ENCODE measurements at places on chromosomes 3 and 15.

DNA sequence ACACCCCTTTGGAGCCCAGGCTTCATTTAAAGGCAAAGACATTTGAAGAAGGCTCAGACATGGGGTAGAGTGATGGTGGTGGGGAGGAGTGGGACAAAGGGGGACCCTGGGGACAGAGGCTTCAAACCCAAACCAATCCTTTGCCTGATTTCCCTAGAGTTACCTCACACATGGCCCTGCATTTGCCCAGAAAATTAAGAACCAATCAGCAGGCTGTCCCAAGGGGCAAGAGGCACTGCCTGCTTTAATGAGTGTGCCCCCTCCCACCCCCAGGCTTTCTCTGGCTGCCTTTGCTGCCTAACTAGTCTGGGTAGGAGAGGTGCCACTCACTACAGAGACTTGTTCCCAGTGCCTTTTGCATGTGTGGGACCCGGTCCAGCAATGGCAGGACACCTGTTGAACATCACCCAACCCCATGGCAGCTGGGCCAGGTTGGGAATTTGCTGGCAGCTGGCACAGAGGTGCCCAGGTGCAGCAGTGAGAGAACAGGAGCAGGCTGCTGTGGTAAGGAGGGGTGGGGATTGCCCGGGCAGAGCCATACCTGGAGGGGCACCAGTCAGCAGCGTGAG is 38.4 kb downstream of the CCDC33 start:
- no peak for DNase-seq

GRCh38 chr3:21216598-21216997 is 534.4 kb downstream of the ZNF385D start:
- DNase-seq: no peak

- DNase-seq: no peak
These were observed 291.2 kb downstream of the ZBTB20 start for GRCh38 chr3:114855839-114856238.

GRCh38 chr15:89749054-89749453 is 2.0 kb downstream of the MESP1 start:
- no peak for DNase-seq

DNA sequence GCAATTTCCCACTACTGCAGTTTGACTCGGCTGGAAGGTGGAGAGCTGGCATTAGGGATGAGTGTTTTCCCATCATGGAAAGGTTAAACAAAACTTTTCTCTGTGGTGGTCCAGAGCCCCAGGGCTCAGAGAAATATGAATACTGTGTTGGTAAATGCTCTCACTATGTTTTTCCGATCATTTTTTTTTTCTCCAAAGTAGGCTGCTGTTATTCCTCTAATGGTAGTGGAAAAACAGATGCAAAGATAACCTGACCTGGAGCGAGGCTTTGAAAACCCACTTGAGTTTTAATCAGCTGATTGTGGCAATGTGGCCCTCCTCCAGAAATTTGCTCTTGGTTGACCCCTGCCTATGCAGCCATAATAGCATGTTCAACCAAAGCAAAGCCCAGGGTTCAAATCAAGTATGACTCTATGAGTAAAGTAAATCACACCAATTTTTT is 320.8 kb upstream of the CTNNB1 start:
- no peak for DNase-seq

DNA sequence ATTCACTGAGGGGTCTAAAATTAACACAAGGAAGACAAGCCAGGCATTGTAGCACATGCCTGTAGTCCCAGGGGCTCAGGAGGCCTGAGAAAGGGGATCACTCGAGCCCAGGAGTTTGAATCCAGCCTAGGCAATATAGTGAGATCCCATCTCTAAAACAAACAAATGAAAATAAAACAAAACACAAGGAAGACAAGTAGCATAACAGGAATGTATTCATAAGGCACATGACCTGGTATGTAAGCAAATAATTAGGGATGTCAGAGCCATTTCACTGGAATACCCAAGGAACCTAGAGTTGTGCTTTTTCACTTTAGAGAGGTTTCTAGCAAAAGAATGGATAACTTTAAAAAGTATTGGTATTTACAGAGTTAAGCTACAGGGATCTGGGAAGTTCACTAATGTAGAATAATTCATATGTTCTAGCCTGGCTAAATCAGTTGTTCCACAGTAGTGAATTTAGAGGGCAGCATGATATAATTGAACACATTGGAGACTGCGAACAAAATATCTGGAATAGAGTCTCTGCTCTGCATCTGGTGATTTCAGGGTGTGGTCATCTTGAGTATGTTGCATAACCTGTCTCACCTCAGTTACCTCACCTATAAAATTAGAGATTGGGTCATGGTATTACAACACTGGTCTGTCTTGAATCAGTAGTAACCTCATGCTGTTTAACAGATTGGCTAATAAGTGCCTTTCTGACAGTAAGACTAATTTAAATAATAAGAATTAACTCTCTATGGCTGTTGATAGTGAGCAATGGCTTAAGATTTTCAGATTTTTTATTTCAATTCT is 9.3 kb downstream of the GRAMD1C start:
- DNase-seq: no peak

DNA sequence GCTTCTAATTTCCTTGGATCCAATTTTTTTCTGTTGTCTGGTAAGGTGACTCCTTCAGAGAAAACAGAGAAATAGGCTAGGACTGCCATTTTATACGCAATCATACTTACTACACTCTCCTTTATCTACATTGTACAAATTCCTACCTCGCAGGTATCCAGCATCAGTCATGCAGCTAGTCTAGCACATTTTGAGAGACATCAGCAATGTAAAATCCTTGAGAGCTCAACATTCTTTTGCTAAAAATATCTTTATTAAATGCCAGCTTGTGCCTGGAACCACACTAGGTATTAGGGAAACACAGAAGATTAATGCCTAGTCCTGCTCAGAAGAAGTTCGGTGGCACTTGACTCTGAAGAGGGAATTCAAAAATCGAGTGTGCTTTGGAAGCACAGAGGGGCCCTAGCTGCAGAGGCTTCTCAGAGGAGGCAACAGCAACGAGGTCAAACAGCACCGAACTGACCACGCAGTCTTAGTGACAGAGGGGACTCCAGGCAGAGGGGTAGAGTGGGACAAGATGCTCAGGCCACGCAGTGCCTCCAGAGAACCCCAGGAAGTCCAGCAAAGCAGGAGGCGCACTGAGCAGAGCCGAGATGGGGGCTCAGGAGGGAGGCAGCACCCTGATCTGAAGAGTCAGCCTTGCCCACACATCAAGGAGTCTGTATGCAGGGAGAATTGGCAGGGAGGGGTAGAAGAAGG is 3.5 kb downstream of the FAM174B start:
- no peak for DNase-seq

- DNase-seq: no peak
These were observed 121.5 kb downstream of the PLCL2 start for GRCh38 chr3:17006132-17006852.

DNA sequence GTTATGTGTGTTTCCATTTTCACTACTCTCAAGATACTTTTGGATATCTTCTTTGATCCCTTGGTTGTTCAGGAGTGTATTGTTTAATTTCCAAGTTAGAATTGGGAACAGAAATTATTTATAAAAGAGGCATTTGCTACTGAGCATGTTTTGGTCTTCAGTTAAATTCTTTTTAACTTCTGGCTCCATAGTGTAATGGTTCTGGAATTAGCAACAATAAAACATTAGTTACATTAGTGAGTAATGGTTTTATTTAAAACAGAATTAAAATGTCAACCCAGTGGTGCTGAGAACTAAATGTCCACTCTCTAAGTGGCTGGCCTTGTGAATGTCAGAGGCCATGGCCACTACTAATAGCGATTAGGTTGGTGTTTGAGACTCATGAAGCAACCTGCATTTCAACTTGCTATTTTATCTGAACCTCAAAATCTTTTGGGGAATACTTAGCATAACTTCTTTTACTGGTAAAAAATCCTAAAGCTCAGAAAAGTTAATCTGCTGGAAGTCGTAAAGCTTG is 19.5 kb upstream of the MASP1 start:
- DNase-seq: no peak

DNA sequence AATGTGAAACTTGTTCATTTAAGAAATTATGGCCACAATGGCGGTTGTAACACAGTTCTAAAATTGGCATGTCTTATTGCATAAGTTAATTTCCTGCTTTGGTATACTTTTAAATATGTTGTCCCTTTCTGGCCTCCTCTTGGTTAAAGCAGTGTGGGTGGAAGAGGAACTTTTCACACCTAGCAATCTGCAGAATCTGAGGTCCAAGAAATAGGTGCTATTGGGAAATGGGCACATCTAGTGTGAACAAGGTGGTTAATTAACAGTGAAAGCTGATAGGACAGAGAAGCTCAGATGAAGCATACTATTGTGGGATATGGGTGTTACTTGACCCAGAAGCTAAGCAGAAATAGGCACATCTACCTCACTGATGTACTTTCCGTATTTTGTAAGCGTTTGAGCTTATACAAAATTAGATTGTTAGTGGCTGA is 10.6 kb downstream of the CMC1 start:
- no peak for DNase-seq

DNA sequence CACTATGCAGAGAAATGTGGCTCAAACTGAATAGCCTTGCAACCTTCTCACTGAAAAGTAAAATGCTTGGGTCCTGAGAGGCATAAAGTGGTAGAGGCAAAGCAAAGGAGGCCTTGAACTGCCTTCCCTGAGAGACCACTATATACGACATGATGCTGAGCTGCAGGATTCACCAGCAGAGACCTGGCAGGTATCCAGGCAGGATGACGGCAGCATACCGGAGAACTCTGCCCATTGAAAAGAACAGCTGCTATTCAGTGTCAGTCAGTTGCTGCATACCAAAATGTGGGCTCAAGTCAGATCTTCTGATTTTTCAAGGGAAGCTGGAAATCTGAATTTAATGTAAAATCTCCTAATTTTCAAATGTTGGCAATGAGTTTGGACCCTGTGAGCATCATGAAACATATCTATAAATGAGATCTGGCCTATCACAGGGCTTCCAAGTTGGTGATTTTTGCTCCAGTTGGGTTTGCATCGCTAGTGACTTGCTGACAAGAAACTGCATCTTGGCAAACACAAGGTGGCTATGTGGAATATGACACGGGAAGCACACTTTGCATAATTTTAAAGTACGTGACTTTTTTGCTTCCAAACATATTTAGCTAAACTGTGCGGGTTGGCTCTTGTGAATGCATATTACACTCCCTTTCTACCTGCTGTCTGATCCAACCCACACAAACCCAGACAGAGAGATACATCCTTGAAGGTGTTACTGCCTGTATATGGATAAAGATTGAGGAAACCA is 529.0 kb downstream of the AGBL1 start:
- DNase-seq: no peak

GRCh38 chr15:81323944-81324881 is at the start of gene STARD5:
Gene STARD5, minus strand, starts transcription at chr15:81324141. Its CDS starts 42 bp downstream, at chr15:81324099.
- DNase-seq: peak; percentile 92

DNA sequence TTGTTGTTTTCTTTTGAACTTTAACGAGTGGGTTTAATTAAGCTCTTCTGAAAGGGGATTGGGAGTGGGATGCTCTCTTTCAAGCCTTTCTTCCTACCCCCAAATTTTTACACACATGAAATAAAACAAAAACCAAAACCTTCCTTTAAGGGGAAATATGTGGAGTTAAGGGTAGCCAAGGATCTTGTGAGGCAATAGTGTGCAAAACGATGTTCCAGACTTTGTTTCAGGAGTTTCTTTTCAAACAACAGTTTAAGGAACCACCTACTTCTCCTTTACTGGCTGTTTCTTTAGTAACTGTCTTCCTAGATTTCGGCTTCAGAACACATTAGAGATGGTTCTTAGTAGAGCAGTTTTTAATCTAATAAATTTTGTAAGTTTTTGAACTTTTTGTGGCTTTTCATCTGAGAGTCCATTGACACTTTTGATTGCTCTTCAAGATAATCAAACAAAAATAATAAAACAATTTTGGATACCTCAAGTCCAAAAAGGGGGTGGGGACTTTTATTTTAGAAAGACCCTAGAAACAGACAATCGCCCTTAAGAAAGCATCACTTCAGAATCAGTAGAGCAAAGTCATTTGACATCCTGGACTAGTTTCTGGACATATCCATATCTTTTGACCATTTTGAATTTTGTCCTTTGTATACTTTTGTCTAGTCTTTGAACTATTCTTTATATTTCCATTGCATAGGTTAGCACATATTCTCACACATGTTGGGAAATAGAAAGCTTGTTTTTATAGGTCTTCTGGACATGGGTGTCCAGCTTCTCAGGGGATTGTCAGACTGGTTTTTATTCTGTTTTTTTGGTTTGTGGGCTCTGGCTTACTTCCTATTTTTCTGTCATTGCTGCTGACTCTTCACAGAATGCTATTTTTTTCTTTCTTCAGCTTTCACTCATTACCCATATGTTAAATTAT is 6.0 kb downstream of the DIPK2A start:
- no peak for DNase-seq

DNA sequence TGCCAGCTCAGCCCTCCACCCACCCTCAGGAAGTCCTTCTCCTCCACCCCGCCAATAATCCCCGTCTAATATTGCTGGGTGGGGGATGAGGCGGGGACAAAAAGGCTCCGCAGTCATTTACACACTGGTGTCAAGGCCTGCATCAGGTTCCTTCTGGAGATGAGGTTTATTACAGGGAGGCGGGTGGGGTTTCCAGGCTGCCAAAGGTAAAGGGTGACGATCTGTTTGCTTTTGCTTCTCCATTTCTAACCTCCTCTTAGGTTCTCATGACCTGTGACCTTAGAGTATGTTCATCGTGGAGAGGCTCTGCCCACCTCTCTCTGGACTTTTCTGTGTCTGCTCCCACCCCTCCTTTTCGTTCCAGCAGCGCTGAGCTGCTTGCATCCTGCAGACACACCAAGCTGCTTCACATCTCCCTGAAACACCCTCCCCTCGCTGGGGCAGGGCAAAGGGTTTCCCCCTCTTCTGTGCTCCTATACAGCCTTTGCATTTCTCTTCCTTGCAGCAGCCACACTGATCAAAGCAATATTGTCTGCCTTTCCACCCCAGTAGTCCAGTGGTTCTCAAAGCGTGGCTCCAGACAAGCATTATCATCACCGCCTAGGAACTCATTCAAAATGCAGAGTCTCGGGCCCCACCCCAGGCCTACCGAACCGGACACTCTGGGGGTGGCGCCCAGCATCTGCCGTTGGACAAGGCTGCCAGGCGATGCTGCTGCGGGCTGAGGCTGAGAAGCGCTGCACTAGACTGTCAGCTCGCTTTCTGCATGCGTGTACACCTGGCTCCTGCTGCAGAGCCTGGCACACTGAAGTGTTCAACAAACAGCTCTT is 26.6 kb downstream of the CA12 start:
- DNase-seq: peak; percentile 12

DNA sequence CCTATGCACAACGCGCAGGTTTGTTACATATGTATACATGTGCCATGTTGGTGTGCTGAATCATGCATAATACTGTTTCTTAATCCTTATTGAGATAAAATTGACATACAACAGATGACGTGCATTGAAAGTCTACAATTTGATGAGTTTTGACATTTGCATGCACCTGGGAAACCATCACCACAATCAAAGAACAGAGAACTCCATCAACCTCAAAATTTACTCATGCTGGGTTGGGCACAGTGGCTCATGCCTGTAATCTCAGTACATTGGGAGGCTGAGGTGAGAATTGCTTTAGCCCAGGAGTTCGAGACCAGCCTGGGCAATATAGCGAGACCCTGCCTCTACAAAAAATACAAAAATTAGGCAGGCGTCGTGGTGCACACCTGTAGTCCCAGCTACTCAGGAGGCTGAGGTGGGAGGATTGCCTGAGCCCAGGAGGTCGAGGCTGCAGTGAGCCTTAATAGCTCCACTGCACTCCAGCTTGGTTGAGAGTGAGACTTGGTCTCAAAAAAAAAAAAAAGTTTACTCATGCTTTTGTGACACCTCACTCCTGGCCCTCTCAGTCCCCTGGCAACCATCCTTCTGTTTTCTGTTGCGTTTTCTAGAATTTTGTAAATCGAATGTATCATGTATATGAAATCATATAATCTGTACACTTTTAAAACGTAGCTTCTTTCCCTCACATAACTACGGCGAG is 56.6 kb downstream of the BHLHE40 start:
- DNase-seq: no peak

GRCh38 chr15:38895326-38896255 is 331.0 kb upstream of the RASGRP1 start:
- no peak for DNase-seq

All from NCI-H510A treated with DMSO at 0.1 percent for 48 hours (cell line).